ENCODE measurements at places on chromosomes 5 and 9.

GRCh38 chr5:59380350-59380951 lies 513.1 kb downstream of the PDE4D start:
- no peak for DNase-seq

DNA sequence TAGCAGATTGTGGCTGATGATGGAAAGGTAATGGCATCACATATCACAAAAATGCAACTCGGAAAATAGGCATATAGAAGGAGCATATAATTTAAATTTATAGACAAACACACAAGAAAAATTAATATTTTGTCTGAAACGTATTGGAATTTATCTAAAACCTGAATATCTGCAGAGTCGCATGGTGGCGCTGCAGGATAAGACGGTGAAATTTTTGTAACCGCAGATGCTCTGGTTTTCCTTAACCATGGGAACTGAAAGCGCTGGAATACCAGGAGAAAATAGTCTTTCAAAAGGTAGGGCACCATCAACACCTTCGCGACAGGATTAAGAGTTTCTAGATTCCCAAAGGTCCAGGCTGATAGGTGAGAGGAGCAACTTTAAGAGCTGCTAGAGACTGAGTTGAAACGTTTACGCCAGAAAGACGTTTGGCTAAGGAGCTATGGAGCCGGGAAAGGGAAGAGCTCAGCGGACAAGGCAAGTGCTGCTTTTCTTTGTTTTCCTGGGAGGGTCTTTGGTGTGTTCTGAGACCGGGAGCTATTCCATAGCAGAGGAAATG lies 11.0 kb upstream of the PCDHB15 start:
- no peak for DNase-seq

GRCh38 chr5:96703384-96703920 lies 41.3 kb downstream of the CAST start:
- no peak for DNase-seq

GRCh38 chr5:8446179-8446578 lies 577.2 kb downstream of the MTRR start:
- no peak for DNase-seq

DNA sequence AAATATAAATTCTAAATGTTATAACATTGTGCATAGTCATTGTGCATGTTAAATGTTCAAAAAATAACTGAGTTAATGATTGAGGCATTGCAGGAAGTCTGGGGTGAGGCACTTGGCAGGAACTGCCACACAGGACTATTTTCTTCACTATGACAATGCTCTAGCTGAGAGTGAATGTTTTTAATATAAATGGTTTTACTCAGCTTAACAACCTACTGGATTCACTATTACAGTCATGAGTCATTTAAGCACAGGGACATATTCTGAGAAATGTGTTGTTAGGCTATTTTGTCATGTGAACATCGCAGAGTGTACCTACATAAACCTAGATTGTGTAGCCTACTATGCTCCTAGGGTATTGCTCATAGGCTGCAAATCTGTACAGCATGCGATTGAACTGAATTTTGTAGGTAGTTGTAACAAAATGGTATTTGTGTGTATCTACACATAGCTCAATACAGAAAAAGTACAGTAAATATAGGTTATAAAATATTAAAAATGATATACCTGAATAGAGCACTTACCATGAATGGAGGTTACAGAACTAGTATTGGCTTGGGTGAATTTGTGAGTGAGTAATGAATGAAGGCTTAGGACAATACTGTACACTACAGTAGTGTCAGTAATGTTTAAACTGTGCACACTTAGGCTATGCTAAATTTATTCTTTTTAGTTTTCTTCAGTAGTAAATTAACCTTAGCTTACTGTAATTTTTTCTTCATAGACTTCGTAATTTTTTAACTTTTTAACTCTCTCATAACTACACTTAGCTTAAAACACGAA lies 346.1 kb upstream of the PTGER4 start:
- no peak for DNase-seq

- DNase-seq, result no peak
Observed at GRCh38 chr5:108560581-108560980, 178.7 kb upstream of the FBXL17 start.

DNA sequence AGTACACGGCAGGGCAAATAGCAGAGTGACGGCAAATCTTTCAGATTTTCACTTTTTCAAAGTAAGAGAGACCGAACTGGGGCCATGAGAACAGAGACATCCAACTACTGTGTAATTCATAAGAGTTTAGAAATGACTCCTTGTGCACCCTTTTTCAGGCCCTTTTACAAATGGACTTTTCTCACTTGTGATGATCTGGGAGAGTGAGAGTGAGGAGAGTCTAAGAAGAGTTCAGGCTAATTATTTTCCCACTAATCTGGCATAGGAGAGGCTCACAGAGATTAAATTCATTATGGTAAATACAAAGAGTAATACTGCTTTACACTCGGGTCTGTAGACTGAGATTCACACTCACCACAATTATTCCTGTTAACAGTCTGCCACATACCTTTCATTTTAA lies 880 bp upstream of the CCNG1 start:
- no peak for DNase-seq

- no peak for DNase-seq
Observed at GRCh38 chr5:118506217-118506852, 482.0 kb downstream of the DTWD2 start.

GRCh38 chr9:99249619-99250018 lies 27.5 kb downstream of the SEC61B start:
- no peak for DNase-seq

DNA sequence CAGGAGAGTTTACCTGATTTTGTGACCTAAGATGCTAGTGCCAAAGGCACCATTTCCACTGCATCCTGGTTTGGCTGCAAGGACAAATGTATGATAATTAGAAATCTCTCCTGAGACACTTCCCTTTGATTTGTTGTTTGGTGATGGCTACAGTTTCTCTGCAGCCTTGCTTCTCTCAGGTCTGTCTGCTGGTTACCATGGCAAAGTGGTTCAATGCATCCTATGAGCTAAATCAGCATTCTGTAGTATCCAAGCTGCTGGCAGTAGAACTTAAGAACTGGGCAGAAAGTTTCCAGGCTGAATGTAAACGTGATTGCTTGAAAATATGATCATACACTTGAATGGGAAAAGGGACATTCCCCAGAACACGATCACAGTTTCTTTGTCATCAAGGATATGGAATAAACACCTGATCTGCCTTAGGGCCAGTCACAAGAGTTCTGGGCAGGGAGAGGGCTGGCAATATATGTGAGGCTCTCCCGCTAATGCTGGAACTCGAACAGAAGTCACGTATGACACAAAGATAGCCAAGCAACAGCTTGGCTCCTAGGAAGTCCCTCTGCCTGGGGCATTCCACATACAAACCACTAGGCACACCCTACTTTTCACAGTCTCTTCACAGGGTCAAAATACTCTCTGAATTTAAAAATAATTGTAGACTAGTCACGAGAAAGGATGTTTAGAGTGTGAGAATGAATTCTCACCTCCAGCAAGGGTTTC lies 138.1 kb upstream of the GRAMD2B start:
- DNase-seq, result no peak

- DNase-seq, result no peak
Observed at GRCh38 chr5:39808656-39809055, 383.9 kb upstream of the DAB2 start.

DNA sequence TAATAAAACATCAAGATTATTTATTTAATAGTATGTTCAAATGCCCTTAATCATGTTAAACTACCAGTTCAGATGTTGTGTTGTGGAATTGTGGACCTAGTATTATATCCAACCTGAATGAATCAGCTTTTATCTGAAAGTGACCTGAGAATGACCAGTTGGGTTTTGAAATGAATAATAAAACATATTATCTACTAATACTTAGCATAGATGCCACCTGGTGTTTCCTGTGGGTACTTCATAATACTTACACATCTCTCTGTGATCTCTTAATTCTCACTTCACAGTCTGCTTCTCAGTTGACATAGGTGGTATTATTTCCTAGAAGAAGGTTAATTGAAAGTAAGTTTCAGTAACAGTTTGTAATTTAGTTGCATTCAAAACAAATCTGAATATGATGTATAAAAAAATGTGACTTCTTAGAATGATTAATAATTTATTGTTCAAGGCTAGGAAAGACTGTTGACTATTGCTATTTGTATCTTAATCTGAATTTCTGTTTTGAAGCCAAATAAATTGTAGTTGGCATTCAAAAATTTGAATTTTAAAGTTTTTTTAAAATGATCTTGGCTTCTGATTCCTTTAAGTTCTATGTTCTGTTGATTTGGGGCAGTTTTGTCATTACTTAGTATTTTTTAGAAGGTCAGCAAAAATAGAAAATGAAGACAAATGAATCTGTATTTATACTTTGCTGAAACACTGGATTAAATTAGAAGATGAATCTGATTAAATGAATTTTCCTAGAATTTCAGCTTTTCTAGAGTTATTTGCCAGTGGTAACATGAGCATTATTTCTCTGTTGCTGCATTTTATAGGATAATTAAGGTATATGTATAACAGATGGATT lies 48.2 kb downstream of the KIF2A start:
- no peak for DNase-seq

DNA sequence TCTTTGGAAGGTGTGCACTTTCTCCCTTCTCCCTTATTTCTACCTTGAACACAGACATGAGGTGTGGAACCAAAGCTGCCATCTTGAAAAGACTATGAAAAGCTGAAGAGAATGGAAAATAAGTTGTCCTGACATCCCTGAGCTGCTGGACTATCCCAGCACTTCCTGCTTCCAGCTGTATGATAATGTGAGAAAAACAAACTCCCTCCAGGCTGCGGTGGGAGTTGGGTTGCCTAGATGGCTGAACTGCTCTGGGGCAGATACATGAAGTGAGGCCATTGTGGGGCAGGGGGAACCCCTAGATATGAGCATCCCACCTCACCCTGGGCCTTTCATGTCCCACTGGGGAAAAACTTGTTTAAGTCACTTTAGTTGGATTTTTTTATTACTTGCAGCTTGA lies 82.4 kb downstream of the BOD1 start:
- DNase-seq, result no peak

DNA sequence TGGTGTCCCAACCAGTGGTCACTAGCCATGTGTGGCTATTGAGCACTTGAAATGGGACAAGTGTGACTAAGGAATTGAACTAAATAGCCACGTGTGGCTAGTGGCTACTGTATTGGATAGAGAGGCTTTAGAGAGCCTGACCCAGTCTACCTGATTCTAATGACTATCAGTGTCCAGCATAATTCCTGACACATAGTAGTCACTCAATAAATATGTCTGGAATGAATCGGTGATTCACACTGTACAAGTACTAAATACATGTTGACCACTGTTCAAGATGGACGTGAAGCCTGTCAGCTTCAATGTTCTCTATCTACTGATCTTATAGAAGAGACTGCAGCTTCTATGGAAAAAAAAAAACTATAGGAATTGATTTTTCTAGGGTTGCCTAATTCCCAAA lies 57.7 kb upstream of the MAST4 start:
- no peak for DNase-seq

DNA sequence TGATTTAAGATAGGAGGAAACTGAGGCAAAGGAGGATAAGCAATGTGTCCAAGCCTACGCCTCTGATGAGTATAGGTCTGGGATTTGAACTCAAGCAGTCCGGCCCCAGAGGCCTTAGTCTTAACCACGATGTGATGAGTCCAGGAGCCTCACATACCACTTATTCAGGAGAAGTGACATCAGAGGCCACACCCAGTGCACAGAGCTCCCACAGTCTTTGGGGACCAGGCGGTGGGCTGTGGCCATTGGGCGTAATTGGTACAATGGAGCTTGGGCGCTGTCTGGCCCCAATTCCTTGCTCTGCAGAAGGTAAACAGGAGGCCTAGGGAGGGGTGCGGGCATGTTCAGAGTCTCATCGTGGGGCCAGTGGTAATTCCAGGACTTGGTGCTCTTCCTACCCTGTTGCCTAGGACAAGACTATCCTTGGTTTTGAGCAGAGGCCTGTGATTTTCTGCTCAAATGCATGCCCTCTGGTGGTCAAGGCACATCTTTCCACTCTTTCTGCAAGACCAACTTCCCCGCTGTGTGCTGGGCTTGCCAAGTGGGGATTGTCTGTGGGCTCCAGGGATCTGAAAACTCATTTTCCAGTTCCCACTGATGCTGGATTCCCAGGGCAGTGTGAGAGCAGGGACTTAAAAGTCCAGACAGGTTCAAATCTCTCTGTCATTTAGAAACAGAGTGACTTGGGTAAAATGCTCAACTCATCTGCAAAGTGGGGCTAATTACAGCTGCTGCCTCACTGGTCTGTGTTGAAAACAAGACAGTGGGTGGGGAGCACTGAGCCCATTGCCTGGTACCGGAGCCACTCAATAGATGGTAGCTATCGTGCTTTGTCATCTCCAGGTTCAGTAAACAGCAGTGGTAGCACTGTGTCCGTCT lies 15.8 kb downstream of the NDST1 start:
- DNase-seq, result no peak

GRCh38 chr9:14301006-14301405 lies 12.9 kb downstream of the NFIB start:
- no peak for DNase-seq

- DNase-seq, result no peak
Observed at GRCh38 chr5:158235159-158235547, 376.2 kb upstream of the CLINT1 start.

DNA sequence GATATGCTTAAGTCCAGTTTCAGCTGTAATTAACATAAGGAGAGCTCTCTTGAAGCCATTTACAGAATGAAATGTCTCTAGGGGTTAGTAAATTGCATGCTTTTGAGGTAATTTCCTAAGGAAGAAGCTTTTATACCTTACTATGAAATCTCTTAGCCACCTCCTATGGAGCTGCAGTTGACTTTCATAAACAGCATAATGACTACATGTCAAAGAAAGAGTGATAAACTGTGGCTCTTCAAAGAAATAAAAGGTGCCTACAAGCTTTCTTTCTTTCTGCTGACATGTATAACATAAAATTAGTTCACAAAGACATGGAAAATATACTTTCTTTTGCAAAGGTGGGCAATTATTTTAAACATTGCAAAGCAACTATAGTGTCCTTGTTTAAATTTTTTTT lies 90.8 kb downstream of the TMEM167A start:
- DNase-seq, result no peak

DNA sequence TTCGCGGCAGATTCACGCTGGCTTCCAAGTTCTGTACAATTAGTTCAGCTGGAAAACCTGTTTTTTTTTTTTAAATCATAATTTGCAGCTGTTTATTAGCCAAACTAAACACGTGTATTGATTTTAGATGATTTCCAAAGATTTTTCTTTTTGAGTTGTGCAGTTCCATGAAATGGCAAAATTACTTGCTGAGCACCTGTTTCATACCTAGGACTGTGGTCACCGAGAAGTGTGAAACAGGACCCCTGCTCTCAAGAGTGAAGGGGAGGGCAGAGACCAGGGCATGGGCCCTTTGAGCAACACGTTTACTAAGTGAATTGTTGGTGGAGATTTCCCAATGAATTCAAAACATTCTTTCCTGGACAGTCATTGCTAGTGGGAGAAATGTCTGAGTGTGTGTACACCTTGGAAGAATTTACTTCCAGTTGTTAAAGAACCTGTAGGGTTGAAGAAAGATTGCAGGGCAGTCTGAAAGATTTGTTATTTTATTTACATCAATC lies 688 bp downstream of the SNX24 start:
- DNase-seq, result no peak

- DNase-seq, result no peak
Observed at GRCh38 chr5:38478878-38479277, 77.6 kb downstream of the LIFR start.

- no peak for DNase-seq
Observed at GRCh38 chr5:83509540-83509939, 38.0 kb downstream of the VCAN start.

Data from cortex of kidney (tissue), 1 donor.